ENCODE measurements at places on chromosomes 5 and 9.
A peak's percentile ranks its signal among the peaks of the same experiment; 100 is the strongest.

DNA sequence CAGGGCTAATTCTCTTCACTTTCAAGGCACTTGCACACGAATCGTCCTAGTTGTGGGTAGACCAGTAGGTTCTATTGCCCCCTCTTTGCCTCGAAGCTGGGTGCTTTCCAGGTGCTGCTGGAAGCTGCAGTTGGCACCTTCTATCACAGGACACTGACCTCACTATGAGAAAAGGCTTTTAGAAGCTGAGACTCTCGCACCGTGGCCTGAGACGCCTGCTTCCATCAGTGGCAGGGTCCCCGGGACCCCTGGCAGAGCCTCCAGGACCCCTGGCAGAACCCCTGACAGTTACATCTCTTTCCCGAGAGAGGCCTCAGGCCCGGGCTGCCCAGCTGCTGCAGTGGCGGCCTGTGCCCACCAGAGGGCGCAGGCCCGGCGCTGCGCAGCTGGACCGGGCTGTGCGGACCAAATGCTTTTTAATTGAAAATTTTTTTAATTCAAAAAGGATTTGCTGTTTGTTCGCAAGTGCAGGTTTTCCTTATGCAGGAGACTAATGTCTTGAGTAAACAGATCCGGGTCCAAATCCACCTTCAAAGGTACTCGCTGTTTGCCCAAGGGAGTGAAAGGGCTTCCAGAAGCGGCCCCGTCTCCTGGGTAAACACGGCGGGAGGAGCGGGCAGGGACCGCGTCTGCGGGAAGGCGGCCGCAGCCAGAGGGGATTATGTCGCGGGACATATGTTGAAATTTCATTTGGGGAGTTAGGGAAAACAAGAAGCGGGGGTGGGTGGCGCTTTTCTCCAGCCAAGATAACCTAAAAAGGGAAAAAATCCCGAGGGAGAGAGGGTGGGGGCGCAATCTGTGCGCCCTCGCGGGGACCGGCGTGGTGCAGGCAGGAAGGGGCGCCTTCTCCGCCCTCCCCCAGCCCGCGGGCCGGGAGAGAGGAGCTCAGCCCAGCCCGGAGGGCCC lies 114.5 kb upstream of the LMX1B start:
- no peak for DNase-seq

DNA sequence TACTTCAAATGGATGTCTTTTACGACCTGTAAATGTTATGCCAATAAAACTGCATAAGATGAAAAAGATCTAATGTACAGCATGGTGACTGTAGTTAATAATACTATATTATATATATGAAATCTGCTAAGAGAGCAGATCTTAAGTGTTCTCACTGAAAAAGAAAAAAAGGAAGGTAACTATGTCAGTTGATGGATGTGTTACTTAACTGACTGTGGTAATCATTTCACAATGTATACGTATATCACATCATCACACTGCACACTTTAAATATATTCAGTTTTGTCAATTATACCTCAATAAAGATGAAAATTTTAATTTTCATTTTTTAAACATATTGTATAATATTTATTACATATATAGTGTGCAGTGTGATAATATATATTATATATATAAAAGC lies 31.9 kb downstream of the THBS4 start:
- DNase-seq = no peak

GRCh38 chr5:8750100-8750499 lies 795.8 kb downstream of the SEMA5A start:
- no peak for DNase-seq

DNA sequence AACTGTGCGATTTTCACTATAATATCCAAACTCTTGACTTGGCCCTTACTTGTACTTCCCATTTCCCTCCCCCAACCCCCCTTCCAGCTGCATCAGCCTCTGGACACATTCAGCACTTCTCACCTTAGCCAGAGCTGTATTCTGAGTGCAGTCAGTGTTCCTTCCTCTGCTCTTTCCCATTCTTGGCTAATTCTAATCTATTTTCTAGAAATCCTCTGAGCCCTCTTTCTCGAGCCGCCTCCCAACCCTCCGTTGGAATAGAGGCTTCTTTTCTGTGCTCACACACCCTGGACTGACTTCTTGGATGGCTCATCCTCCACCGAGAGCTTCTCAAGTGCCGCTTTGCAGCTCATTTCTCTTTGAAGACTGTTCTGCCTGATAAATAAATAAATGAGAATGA lies 188.8 kb downstream of the NTRK2 start:
- no peak for DNase-seq

DNA sequence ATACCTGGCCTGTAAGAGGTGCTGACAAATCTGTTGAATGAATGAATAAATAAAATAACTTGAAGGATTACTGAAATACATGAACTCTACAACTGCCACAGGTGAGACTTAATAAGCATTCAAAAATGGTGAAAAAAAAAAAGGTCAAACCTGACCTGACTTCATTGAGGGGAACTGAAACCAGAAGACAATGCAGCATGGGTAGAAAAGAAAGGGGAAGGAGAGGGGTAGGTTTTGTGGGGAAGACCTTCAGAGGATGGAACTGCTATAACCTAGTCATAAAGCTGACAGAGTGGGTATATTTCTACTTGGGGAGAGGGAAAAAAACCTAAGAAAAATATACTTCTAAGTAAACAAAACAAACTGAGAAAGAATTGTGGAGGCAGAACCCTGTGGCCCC lies 56.6 kb downstream of the RASEF start:
- DNase-seq = no peak

DNA sequence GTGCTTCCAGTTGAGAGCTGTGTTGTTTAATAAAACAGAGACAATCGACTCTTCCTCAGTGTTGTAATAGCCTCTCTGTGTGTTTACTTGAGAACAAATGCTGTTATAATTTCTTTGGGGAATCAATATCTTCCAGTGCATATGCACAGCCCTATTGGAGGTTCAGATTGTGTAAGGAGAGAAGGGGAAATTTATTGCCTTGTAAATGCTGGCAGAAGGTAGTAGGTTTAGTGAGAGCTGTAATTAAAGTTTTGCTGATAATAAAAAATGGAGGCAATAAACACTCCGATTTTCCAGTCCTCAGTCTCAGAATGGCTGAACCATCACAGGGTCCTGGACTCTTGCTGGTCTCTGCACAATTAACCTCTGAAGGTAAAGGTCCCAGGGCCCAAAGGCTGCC lies 128.3 kb downstream of the C5orf15 start:
- no peak for DNase-seq

DNA sequence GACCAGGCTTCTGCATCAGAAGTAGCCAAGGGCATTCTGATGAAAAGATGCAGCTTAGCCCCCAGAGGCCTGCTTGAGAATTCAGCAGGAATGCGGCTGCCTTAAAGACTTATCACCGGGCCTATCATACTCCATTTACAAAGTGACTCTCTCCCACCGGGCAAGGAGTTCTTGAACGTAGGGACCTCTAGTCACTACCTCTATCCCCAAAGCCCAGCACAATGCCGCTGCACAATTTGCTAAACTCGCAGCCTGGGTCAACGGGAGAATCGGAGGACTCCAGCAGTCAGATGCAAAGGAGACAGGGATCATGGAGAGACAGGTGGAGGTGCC lies 661 bp downstream of the PDCL start:
- DNase-seq = no peak

DNA sequence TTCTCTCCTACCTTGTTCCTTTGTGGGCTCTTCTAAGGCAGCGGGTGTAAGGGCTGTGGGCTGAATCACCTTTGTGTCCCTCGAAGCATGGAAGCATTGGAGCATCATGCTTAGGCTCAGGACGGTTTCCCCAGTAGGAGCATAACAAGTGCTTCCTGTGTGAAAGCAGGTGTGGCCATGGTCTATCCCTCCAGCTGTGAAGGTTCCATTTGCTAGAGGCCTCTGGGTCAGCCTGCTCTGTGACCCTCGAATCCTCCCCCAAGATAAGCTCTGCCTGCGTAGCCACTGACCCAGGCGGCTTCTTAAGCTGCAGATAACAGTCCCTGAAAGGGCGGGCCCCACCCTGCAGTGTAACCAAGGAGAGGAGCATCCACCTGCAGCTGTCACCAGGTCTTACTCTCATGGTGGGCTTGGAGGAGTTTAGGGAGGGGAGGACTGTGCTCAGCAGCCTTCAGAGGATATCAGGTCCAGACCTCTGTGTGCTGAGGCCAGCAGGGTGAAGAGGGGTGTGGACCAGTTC lies 8.4 kb upstream of the NDST1 start:
- DNase-seq = no peak

- DNase-seq = peak; percentile 40
These were observed 639.0 kb downstream of the CCDC171 start for GRCh38 chr9:16191691-16192402.

- no peak for DNase-seq
These were observed 137.0 kb upstream of the ACOT12 start for GRCh38 chr5:81530919-81531318.

GRCh38 chr5:121151534-121151933 lies 687.4 kb downstream of the PRR16 start:
- DNase-seq = no peak

GRCh38 chr5:178143901-178144300 lies 9.8 kb downstream of the NHP2 start:
- no peak for DNase-seq

- DNase-seq = no peak
These were observed 564 bp upstream of the TOR2A start for GRCh38 chr9:127735530-127736185.

DNA sequence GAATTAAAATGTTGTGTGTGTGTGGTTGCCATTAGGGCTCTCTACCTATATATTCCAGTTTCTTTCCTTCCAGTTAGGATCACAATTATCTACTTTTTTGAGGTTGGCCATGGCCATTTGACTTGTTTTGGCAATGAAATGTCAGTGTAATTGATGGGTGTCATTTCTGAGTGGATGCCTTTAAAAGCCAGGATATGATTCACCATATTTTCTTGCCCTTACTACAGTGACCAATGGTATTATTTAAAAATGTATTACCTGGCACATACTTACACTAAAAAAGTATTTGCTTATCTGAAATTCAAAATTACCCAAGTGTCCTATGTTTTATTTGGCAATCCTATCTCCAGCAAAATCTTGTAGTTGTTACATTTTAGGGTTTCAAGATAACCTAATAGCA lies 258.7 kb upstream of the ACTBL2 start:
- DNase-seq = no peak

- no peak for DNase-seq
These were observed 86.6 kb downstream of the MED27 start for GRCh38 chr9:131992906-131993657.

GRCh38 chr5:10635257-10635866 lies 71.5 kb downstream of the ANKRD33B start:
- DNase-seq = no peak

DNA sequence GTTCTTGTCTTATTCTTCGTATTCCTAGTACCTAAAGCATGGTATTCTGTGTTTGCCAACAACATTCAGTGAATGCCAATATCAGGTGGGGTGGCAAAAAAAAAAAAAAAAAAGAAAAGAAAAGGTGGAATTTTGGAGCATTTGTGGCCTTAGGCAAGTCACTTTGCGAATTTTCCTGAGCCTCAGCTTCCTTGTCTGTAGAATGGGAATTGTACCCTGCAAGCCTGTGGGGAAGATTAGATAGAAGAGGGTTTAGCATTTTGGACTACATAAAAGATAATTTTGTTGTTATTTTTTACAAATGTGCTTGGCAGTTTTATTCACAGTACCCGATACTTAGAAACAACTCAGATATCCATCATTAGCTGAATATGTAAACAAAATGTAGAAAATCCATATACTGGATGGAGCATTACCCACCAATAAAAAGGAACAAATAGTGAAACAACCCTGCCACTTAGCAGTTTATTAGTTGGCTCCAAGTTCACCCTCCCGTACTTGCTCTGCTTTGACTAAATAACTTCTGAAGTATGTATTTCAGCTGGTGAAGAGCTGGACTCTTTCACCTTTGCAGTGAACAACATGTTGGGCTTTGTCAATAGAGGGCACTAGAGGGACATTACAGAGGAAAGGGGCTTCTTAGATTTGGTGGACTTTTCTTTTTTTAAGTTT lies 13.6 kb downstream of the UBE2D2 start:
- DNase-seq = peak; percentile 24

DNA sequence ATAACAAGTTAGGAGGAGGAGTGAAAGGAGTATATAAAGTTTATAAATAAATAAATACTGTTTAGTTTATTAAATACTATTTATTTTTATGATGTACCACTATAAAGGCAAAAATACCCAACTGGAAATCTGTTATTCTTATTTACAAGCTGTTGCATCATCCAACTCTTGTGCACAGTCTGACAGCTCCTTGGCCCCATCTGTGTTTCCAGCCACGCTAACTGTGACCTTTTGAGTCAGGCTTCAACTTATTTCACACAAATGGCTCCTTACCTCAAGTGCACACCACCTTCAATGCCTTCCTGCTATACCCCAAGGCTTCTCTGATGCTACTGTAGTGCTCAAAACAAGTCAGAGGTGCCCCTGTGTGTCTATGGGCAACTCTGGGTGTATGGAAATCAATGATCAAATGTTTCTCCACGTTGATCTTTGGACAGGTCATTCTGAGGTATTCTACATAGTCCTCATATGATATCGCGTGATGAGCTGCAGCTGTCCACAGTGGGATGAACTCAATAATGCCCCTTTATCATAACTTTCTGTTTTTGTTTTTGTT lies 303.2 kb upstream of the GRAMD2B start:
- no peak for DNase-seq

DNA sequence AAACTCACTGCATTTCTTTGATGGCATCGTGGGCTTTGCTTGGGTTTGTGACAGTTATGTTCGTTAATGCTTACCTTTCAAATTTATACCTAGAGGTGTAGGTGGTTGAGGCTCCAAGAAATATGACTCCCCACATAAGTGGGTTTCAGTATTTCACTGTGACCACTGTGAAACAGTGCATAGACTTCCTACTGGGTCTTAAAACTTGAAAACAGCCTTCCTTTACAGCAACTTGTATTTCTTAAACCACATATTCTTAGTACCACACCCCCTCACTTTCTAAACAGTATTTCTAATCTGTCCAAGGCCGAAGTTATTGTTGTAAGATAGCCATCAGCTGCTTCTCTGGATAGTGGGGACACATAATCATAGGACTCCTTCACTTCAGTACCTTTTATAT lies 48.3 kb downstream of the TMEFF1 start:
- no peak for DNase-seq

GRCh38 chr5:93653716-93654115 lies 70.7 kb downstream of the NR2F1 start:
- no peak for DNase-seq

DNA sequence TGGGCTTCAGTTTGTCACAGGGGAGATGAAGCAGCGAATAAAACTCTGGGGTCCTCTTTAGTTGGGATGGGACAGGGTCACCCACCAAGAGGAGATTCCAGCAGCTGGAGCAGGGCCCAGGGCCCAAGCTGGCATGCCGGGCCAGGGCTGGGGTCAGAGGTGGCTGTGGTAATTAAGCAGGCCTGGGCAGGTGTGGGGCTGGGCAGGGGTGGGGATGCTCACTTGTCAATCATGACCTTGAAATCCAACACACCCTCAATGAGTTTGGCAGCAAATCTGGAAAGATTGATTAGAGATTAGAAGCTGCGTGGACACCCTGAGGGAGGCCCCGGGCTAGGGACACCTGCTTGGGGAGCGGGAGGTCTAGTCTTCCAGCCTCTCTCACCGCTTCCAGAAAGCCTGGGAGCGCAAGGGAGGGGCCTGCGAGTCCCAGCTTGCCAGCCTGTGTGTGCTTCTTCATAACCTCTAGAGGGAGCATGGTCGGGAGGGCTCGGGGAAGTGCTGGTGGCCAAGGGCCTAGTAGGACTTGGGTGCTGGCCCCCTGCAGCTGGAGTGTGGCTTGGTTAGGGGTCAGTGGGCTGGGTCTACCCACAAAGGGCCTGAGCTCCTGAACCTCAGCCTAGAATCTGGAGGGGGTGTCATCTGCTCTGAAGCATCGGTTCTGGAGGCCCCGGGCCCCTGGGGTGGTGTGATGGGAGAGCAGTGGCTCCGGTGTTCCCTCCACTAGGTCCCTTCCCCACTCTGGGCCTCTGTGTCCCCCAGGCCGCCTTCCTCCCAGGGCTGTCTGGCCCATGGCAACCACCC lies 7.6 kb downstream of the CRAT start:
- DNase-seq = peak; percentile 82

- DNase-seq = no peak
These were observed 15.2 kb upstream of the SPIN1 start for GRCh38 chr9:88373045-88373444.

Measured in SHP77 (cell line).